ENCODE measurements at places on chromosomes 7 and 10.

GRCh38 chr7:150751702-150752101 lies 14.5 kb downstream of the GIMAP5 start:
- no peak for DNase-seq

DNA sequence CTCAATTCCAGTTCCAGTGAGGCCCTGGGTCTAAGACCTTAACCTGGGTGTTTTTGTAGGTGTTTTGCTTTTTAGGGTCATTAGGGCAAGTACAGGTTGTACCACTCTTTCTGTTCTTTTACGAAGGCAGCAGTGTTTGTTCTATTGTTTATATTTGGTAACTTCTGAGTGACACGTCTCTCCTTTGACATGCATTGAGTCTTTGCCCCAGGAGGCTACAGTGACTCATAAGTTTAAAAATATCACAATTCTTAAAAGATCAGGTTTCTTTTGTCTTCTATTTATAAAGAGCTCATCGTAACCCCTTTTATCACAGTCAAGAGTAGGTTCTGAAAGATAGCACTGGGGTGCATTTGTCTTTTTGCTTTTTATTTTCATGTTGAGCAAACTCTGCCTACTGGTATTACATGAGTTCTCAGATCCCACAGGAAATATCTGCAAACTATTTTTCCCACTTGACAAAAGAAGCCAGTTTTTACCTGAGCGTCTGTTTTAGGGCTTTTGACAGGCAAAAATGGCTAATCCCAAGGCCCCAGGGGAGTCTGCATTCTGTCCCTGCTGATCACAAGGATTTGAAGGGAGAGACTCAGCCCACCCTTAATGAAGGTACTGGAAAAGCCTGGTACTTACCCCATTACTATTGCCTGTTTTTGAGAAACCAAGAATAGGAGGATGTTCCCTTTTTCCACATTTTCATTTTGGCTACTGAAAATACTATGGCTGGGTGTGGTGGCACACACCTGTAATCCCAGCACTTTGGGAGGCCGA lies 7.9 kb downstream of the NUDT13 start:
- DNase-seq, result no peak

- no peak for DNase-seq
Observed at GRCh38 chr7:3198316-3198715, 102.7 kb upstream of the SDK1 start.

DNA sequence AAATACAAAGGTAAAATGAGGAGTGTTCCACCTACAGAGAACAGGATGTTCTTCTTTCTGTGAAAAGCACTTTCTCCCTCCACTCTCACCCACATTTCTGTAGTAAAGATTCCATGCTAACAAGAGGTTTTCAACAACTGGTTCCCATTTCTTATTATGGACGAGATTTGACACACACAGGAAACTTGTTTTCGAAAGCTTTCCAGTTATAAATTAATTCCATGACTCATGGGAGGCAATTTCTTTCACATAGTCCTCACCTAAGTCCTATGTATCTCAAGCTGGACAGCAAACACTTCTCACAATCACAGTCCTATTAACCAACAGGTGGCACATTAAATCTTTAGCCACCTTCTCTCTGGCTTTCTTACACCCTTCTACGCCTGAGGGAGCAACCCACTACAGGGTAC lies 24.5 kb downstream of the RAPGEF5 start:
- DNase-seq, result no peak

GRCh38 chr7:112172870-112173567 lies 33.2 kb downstream of the DOCK4 start:
- no peak for DNase-seq

DNA sequence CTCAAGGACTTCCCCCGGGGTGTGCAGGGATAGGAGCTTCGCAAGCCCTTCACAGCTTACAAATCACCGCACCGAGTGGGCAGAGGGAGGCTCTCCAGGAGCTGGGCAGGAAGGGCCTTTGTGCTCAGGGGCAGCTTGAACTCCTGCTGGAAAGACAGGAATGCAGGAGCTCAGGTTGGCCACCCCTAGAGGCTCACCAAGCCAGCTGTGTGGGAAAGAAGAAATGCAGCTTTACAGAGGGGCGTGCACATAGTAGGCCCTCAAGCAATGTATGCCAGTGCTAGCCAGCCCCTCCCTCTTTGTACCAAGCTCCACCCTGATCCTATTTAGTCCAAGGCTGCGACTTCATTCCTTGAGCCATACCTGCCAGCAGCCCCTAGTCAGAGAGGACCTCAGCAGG lies 26.1 kb downstream of the STRA8 start:
- no peak for DNase-seq

GRCh38 chr7:47506382-47507339 lies 75.2 kb downstream of the TNS3 start:
- no peak for DNase-seq

GRCh38 chr7:96306385-96307125 lies 15.3 kb downstream of the SLC25A13 start:
- no peak for DNase-seq

DNA sequence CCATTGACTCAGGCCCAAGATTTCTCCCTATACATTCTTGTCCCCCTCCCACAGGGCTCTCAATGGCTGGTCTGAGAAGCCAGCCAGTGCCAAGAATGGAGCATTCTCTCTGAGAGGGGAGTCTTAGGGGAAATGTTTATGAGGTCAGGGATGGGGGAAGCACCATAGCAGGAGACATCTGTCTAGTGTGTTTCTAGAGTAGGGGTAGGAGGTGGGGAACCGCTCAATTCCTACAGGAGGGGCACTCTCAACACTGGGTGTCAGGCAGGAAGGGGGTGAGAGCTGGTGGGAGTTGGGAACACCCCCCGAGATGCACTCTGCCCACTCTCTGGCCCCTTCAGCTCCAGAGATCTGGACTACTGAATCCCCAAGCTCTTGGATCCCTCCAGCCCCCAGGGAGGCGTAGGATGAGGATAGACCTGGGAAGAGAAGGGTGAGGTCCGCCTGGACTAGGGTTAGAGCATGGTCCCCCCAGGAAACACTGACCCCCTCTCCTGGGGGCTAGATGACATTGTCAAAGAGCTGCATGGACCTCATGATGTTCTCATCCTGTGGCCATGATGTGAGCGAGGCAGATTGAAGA lies 8.7 kb upstream of the OGA start:
- DNase-seq, result no peak

- no peak for DNase-seq
Observed at GRCh38 chr10:123522702-123523312, 143.3 kb upstream of the GPR26 start.

DNA sequence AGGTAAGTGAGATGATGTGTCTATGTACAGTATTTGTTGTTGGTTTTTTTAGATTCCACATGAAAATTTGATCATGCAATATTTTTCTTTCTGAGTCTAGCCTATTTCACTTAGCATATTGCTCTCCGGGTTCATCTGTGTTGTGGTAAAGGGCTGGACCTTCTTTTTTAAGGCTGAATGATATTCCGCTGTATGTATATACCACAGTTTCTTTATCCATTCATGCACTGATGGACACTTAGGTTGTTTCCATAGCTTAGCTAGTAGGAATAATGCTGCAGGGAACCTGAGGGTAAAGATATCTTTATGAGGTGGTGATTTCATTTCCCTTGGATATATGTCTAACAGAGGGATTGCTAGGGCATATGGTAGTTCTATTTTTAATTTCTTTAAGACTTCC lies 80.8 kb downstream of the FAM107B start:
- DNase-seq, result no peak

GRCh38 chr7:30521532-30521931 lies 16.9 kb upstream of the GGCT start:
- DNase-seq, result no peak

DNA sequence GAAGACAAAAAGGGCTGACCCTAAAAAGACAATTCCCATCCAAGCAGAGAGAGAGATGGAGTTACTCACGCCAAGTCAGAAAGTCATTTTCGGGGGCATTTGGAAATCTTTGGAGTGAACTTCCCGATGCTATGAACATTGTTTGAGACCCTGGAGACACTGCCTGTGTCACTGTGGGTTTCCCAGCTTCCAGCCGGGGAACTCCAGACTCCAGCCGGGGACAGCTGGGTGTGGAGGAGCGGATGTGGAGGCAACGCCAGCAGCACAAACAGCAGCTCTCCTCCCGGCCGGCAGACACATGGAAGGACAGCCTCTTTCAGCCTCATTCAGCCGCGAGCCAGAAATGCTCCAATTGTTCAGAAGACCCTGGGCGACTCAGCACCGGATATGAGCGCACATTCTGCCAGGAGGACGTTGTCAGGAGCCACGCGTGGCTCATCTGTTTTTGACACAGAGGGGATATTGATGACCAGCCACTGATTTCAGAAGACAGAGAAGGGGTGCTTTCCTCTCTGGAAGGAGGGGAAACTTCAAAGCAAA lies 97.6 kb downstream of the PRPF18 start:
- no peak for DNase-seq

- DNase-seq, result no peak
Observed at GRCh38 chr10:79248341-79249185, 98.7 kb upstream of the PPIF start.

DNA sequence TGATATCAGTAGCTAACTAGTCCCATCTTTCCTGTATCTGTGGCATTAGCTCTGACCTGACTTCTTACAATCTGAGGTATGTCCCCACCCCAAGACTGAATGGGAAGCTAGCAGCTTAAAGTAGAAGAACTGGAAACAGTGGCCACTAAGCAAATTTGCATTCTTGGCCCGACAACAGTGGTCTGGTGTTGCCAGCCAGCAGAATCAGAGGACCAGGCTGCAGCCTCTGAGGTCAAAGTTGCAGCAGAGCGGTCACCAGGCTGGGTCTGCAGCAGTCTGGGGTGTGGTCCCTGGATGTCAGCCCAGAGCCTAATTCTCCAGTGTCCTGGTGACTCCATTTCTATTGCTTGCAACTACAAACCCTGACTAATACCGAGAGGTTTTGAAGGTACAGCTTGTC lies 26.3 kb downstream of the FAM107B start:
- no peak for DNase-seq

- no peak for DNase-seq
Observed at GRCh38 chr7:86313842-86314241, 329.9 kb upstream of the GRM3 start.

GRCh38 chr10:95447685-95448084 lies 113.5 kb downstream of the SORBS1 start:
- DNase-seq, result no peak

DNA sequence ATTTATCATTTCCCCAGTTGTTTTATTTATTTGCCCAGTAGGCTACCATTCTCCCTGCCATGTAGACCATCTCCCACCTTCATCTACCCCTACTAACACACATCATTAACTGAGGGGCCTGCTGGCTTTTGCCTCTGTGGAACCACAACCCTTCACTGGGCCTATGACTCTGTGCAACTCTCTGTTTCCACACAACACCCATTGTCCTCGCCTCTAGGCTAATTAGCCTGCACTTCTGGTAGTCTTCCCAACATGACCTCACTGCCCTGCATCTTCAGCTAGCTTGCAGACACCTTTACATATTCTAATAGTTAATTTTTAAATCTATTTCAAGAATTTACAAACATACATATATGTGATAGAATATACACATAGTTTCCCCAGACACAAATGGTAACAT lies 7.5 kb downstream of the ANKIB1 start:
- DNase-seq, result no peak

DNA sequence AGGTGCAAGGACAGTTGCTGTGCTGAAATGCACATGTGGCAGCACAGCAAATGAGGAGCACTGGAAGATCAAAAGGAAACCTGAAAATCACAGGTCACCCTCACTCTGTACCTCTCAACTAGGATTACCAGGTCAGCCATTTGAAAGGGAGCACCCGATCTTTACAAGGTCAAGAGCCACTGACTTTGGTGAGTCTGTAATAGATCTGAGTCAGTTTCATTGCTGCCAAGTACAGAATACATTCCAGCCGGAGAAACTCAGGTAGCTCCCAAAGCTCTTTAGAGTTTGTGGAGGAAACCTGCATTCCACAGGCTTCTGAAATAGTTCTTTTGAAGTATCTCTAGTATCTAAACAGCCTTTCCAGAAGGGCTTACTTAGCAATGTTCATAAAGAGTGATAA lies 217.5 kb downstream of the SNX13 start:
- no peak for DNase-seq

GRCh38 chr10:126422567-126422966 lies 34.3 kb upstream of the ADAM12 start:
- DNase-seq, result no peak

GRCh38 chr10:63651864-63652263 lies 130.7 kb downstream of the REEP3 start:
- DNase-seq, result no peak

- DNase-seq, result no peak
Observed at GRCh38 chr10:71433768-71434744, 37.3 kb downstream of the CDH23 start.

- DNase-seq, result no peak
Observed at GRCh38 chr10:83673316-83673715, 466.0 kb upstream of the GHITM start.

DNA sequence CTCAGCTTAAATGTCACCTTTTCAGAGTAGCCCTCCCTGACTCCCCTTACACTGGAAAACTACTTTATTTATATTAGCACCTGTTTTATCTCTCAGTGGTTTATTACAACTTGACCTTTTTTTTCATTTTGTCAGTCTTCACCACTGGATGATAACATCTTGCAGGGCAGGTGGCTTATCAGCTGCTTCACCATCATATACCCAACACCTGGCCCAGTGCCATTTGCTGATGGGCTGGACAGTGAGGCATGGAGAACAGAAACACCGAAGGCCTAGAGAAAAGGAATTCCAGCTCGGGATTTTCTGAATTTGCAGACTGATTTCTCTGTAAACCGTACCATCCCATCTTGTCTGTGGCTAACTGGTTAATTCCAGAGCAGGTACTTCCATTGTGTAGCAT lies 48.5 kb downstream of the SORCS3 start:
- DNase-seq, result no peak

DNA sequence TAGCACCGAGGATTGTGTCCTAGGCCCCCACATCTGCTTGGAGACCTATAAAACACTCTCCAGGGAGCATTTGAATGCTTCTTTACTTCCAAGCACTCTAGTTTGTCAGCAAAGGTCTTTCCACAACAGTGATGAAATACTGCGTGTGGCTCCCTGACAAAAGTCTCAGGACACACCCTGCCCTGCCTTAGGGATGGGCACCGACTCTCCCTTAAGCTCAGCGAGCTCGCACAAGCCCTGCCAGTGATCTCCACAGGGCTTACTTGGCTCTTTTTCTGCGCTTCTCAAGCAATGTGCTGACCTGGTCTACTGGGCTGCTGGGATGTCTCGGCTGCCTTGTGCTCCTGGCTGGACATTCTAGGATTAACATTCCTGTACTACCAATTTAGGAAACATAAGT lies 84.3 kb upstream of the MPP7 start:
- no peak for DNase-seq

- DNase-seq, result no peak
Observed at GRCh38 chr10:33542752-33543505, 208.5 kb upstream of the NRP1 start.

DNA sequence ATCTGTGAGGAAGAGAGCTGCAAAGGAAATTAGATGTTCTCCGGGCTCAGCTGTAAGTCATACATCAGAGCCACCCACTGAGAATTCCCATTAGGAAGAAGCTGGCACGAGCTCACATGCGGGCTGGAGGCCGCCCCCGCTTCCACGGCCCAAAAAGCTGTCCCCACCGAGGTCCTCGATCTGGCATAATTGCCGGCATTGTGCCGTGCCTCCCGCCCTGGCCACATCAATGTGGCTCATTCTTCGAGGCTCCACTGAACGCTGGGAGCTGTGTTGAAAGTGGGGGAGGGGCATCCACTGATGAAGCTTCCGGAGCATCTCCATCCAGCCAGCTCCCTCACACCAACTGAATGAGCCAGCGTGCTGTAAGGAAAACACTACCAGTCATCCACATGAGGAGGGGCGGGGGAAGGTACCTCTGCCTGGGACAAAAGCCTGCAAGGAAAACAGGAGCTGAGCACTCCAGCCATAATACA lies 173.1 kb downstream of the PTPRN2 start:
- no peak for DNase-seq

- no peak for DNase-seq
Observed at GRCh38 chr10:29353887-29354561, 65.2 kb downstream of the LYZL1 start.
